ENCODE measurements at places on chromosomes 1 and 21.

DNA sequence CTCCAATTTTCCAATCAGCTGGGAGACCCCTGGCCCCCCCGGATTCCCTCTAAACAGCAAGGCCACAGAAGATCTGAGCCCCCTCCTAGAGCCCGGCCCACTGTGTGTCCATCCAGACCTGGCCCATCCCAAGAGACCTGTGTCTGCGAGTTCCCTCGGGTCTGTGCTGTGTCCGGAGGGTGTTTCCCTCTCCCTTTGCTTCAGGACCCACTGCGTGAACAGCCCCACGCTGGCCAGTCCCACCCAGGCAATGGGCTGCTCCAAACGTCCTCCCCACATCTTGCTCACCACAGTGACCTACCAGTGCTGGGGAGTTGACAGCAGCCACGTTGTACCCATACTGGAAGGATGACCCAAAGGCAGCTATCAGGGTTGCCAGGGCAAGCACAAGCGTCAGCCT lies 11.6 kb downstream of the SLC2A5 start:
- no peak for DNase-seq

DNA sequence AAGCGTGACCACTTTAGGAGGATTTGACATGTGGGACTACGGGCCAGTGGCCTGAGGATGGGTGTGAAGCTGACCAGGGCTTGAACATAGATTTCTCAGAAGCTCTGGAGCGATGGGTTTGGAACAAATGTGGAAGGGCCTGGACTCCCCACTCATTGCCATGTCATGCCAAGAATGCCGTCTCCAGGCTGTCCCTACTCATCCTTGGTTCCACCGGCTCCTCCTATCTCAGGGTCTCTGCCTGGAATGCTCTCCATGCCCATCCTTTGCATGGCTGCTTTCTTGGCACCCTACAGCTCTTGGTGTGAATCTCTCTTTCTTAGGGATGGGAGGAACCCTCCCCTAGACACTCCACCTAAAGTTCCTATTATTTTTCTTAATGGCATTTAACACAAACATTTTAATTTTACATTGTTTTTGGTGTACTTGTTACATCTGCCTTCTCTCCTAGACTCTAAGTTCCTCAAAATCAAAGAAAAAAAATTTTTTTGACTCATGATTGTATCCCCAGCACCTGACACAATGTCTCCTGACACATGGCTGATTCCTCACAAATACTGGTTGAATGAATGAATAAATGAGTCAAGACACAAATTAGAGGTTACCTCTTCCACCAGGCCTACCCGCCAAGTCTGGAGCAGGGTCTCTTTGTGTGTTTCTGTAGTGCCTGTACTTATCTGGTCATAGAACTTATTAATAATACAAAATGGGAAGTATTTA lies 114.5 kb downstream of the OMA1 start:
- no peak for DNase-seq

- no peak for DNase-seq
Observed at GRCh38 chr21:40507978-40508377, 339.0 kb downstream of the DSCAM start.

GRCh38 chr1:172515436-172515835 lies 17.5 kb upstream of the SUCO start:
- no peak for DNase-seq

- DNase-seq = no peak
Observed at GRCh38 chr1:70536708-70537366, 125.8 kb downstream of the CTH start.

DNA sequence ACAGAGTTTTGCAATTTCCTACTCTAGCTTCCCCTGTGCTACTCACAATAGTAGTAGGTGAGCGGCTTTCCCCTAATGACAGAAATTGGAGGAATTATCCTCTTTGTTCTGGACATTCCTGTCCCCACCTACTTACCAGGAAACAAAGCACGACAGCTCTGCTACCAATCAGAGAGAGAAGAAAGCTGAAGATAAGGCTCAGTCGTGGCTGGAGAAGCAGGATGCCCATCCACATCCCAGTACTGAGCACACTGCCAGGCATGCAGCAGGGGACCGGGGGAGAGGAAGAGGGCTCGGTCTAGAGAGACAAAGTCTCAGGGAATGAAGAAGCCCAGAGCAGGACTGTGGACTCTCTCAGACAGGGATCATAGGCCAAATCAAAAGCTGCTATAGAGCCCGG lies 134.1 kb upstream of the KRTAP19-8 start:
- DNase-seq = no peak

DNA sequence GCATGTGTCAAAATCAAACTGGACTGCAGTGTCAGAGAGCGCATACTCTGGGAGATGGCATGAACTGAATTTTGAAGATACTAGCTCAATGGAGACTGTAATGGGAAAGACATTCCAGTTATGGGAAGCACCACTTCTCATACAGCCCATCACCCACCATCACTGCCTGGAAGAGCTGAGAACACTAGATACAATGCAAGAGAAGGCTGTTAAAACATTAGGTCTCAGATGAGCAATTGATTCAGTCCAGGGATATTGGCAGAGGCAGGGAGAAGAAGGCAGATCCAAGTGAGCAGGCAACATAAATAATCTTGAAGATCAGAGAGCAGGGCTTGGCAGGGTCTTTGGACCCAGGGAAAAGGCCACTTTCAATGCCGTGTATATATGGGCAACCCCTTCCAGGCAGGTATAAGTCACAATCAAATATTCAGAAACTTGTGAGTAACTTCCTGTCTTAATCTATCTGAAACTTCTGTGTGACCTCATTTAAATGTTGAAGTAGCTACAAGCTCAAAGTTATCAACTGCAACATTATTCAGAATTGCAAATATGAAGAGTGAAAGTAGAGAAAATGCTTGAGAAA lies 290.3 kb upstream of the SGIP1 start:
- DNase-seq = no peak

GRCh38 chr1:159790237-159790917 lies 9.6 kb downstream of the DUSP23 start:
- DNase-seq = no peak

GRCh38 chr1:61961009-61961408 lies 218.7 kb downstream of the PATJ start:
- DNase-seq = no peak

DNA sequence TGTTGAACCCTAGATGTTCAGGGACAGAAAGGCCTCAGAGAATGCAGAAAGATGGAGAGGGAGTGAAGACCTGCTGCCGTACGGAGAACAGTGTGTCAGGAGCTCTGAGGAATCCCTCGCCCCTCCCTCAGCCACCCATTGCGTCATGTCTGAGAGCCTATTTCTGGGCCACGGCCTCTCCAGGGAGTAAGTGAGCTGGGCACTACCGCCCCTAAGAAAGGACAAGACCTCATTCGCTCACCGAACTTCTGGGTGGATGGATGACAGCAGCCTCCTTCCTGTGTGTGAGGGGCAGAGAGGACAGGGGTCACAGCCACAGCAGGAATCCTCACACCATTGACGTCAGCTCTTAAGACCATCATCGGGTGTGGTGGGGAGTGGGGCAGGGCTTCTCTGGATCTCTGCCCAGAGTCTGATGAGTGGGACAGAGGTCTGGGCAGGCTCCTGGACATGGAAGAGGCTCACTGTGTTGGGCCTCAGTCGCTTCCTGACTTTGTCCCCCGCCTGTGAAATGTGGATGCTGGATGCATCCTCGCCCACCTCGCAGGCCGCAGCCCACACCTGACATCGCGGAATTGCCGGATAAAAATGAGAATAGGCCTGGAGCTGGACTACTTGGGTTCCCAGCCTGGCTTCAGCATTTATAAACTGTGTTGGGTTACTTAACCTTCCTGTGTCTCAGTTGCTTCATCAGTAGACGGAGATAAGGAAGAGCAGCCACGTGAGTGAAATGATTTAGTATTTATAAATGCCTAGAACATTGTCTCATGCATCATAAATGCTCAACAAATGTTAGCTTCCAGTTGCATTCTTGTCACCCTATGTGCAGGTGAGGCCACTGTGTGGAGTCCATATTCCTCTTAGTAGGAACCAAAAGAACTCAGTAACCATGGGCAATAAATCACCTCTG lies 238.6 kb downstream of the TRABD2B start:
- no peak for DNase-seq

GRCh38 chr1:50634251-50634650 lies 211.0 kb upstream of the DMRTA2 start:
- no peak for DNase-seq

DNA sequence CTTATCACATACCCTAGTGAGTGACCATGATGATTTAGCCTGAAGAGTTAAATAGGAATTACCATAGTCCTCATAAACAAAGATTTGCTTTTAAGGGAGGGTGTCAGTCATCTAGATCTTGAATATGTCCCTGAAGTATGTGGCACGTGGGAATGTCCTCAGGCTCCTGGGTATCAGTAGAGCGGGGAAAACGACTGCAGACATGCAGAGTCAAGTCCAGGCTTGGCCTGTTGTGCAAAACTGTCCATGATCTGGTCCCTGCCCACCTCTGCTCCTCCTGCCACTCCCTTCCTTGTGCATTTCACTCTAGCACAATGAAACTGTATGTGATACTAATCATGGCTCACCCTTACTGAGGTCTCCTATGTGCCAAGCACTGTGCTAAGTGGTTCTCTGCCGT lies 12.9 kb downstream of the MOV10 start:
- no peak for DNase-seq

- DNase-seq = no peak
Observed at GRCh38 chr1:49971088-49971487, 52.7 kb downstream of the AGBL4 start.

GRCh38 chr1:59742526-59742925 lies 72.2 kb upstream of the HOOK1 start:
- DNase-seq = no peak

- no peak for DNase-seq
Observed at GRCh38 chr1:2886631-2887030, 85.1 kb upstream of the TTC34 start.

DNA sequence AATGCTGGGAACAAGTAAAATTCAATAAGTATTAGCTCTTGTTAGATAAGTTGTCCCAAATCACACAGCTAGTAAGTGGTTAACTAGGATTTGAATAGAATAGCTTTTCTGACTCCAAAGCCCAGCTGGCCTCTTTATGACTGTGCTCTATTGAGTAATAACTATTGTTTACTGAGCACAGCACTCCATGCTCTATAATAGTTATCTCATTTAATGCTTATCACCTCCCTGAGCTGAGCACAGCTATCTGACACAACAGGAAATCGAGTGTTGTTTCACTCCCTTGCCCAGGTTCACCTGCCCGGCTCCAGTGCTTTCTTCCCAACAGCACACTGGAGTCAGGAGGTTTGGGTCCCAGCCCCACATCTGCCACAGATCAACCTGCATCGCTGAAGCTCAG lies 38.8 kb upstream of the STMN1 start:
- no peak for DNase-seq

- no peak for DNase-seq
Observed at GRCh38 chr1:48789903-48790302, 13.2 kb upstream of the BEND5 start.
